Psoas muscle (tissue), 8 donors: ENCODE measurements at places on chromosomes 11 and 22. TPM values are rescaled to one million over a fixed set of nuclear protein-coding genes. Genes with fewer than 3 reads are reported as not detected.

The MIAT gene
- total RNA-seq, result 0.59 TPM

The NFRKB gene
- total RNA-seq, result 14.2 TPM

The ARHGAP42 gene
- 12.3 TPM for total RNA-seq

The BTG4 gene
- total RNA-seq, result not detected

GRCh38 chr22:47698906-47699305 lies 936.5 kb downstream of the TBC1D22A start:
- DNase-seq, result no peak

- DNase-seq, result no peak
These were observed 98.9 kb downstream of the TRIM29 start for GRCh38 chr11:120039039-120039438.

GRCh38 chr11:36086366-36086765 lies 142.5 kb downstream of the LDLRAD3 start:
- DNase-seq, result no peak

DNA sequence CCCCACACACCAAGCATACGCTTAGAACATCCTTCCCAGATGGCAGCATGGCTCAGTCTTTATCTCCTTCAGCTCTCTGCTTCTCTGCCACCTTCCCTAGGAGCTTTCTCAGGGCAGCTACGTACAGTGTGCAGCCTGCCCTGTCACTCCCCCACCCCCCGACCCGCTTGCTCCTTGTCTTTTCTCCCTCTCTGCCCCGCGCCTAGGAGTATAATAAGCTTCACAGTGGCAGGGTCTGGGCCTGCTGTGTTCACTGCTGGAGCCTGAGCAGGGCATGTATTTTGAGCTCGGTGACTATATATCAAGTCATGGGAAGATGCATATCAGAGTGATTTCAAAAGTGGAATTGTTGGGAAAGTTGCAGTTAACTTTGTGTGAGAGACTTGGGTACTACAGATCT lies 55.8 kb upstream of the ADSL start:
- DNase-seq, result no peak

- DNase-seq, result no peak
These were observed 80.5 kb upstream of the ADSL start for GRCh38 chr22:40265783-40266182.

The OR51E2 gene
- total RNA-seq, result 0.19 TPM

GRCh38 chr22:17243524-17243923 lies 24.3 kb upstream of the ADA2 start:
- DNase-seq, result peak; percentile 17

The OR52E8 gene
- total RNA-seq, result not detected

DNA sequence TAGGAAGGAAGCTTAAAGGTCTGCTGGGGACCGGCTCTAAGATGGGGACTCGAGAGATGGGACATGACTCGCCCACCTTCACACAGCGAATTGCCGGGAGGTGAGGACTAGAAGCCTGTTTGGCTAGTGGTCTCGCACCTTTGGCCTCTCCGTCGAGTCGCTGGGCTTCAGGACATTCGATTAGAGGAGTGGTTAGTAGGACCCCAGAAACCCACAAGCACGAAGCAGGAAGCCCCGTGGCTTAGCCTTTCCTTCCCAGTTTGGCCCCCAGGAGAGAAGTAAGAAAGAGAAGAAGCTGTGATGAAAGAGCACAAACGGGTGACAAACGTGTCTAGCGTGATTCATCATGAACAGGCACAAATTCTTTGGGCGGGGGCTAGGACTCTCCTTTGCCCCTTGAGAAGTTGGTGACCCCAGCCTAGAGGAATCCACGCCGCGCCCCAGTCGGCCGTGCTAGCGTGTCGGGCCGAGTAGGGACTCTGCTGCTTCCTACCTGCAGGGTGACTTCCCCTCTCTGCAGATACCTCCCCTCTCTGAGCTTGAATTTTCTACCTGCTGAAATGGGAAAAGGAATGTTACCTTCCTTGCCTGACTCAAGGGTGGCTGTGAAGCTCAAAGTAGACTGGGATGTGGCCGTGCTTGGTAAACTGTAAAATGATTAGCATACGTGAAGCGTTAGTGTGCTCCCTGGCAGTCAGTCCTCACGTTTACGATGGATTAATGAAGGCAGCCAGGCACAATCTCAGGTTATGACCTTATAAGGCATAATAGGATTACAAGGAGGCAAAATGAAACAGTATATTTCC lies 1.1 kb upstream of the ADM start:
- DNase-seq, result peak; percentile 66

GRCh38 chr22:31344578-31345330 lies 1.4 kb downstream of the PATZ1 start:
- peak; percentile 68 for DNase-seq

The TMEM121B gene
- total RNA-seq, result 0.73 TPM

- no peak for DNase-seq
These were observed 363.0 kb downstream of the CTTN start for GRCh38 chr11:70761094-70761907.

DNA sequence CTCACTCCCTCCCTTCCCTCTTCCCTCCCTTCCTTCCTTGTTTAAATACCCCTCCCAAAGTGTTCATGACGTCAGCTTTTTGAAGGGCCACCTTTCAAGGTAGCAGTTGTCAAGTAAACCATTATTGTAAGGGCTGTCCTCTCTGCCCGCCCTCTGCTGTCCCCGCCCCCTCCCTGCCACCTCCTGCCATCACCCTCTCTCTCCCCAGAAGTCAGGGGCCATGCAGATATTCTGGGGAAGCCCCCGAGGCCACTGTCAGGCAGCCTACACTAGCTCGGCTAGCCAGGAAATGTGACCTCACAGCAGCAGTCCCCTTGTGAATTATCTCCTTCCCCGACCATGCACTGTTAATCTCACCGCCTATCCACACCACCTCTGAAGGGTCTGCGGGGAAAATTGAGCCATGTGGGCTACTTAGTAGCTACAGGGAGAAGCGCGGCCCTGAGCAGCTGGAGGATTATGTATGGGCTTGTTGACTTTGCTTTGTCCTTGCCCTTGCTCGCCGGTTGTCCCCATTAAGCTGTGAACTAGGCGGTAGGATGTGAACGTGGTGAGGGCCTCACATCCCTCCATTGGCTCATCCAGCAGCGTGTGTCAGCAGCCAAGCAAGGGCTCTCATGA lies 42.1 kb upstream of the ATXN10 start:
- no peak for DNase-seq

The KCNQ1OT1 gene
- total RNA-seq, result 0.42 TPM

DNA sequence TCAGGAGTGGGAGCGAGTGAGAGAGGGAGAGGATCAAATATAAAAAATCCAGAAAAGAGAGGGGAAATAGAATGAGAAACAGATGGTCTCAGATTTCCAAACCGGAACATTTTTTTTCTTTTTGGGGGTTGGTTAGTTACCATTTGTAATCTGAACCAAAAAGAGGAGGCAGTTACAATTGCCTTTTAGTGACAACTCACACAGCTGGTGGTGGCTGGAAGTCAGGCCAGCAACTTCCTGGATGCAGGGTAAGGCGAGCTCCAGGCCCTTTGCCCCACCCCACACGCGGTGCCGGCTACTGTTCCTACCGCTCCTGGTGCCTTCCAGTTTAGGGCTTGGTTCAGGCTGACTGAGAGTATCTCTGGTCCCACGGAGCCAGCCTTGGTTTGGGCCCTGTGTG lies 21.0 kb upstream of the UBASH3B start:
- peak; percentile 27 for DNase-seq

The BIRC3 gene
- 1.2 TPM for total RNA-seq

GRCh38 chr11:113577356-113578032 lies 102.3 kb upstream of the DRD2 start:
- DNase-seq, result no peak

DNA sequence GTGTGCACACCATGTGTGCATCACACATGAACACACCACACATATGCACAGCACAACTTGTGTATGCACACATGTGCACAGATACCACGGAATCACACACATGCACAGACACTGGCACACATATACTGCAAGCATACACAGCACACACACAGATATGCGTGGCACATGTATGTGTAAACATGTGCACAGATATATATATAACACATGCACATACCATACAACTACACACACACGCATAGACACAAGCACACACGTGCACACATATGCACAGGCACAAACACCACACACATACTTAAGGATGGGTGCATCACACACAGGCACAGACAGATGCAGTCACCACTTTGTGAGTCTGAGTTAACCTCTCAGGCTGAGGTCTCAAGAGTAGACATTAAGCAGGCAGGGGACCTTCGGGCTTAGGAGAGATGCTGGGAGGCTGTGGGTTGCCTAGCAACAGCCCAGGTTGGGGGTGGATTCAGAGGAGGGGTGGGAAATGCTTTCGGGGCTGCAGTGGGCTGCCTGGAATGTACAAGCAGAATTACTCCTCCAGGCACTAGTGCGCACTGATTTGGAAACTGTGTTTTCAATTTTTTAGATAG lies 82.9 kb downstream of the MYO18B start:
- no peak for DNase-seq

DNA sequence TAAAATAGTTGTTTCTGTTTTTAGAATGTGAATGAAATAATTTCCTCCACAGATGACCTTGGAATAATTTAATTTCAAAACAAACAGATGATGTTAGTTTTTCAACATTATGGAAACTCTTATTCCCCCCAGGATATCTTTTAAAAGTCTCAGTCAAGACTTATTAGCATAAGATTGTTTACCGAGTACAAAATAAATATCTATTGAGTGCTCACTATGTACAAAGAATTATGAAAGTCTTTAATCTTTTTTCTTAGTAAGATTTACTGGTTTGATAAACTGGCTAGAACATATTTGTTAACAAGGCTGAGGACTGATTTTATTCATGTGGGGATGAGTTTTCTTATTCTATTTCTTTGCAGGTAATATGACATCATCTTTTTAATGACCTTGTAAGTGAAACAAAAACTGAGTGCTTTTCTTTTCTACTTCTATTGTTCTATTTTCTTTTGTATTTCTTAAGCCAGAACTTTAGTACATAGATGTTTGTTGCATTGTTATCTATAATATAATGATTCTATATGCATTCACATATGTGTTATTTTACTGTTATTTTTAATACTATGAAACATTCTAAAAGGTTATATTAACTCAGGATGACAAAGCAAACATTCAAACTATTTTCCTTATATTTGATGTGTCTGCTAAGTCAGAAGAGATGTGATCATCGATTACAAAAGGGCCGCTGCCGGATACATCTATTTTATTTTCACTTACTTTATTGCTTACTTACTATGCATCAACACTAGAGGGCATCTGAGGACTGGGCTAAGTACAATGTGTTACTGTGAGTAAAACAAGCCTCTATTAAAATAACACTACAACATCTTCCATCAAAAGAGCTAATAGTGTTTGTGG lies 111.0 kb upstream of the ARHGAP42 start:
- no peak for DNase-seq

The UBQLNL gene
- not detected for total RNA-seq

The MAPK1 gene
- total RNA-seq, result 78.3 TPM

- DNase-seq, result no peak
These were observed 422.1 kb upstream of the FAT3 start for GRCh38 chr11:91802475-91802874.

The TPH1 gene
- 0.04 TPM for total RNA-seq

DNA sequence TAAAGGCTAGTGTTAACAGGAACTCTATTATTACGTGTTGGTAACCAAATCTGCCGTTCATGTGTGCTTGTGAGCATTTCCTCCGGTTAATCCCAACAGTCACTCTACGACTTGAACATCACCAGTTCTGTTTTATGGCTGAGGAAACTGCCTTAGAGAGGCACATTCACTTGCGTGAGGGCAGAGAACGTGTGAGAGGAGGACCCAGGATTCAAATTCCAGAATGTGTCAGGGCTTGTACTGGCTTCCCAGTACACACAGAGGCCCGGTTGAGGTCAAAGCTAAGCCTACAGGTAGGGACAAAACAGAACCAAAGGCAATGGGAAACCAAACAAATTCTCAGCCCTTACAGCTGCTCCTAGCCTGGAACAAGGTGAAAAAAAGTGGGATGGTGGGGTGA lies 66.9 kb upstream of the TENM4 start:
- no peak for DNase-seq

DNA sequence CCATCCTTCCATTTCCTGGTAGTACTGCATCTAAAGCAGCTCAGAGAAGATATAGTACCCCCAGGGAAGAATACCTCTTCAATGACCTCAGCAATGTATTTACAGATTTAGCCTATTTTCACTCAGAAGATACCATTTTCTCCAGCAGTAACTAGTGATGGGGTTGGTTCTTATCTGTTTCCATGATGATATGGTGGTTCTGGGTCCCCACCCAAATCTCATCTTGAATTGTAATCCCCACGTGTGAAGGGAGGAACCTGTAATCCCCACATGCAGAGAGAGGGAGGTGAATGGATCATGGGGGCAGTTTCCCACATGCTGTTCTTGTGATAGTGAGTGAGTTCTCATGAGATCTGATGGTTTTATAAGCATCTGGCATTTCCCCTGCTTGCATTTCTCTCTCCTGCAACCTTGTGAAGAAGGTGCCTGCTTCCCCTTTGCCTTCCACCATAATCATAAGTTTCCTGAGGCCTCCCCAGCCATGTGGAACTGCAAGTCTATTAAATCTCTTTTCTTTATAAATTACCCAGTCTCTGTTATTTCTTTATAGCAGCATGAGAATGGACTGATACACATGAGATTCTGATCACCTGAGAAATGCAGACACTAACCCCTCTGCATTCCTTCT lies 139.2 kb downstream of the CCDC81 start:
- DNase-seq, result no peak

The LRRC32 gene
- total RNA-seq, result 14.7 TPM

DNA sequence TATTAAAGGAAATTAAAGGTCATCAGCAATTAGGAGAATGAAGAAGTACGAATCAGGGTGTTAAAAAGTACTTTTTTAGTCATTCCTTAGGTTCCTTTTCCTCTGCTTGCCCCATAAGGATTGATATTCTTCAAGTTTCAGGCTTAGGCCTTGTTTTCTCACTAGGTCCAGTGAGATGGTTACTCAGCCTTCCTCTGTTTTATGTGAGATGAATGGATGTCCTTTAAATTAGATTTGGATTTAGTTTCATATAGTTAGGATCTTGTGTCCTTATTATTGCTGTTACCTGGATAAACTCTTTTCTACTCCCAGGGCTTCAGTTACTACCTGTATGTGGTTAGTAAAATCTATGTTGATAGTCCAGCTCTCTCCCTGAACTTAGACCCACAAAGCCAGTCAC lies 29.2 kb downstream of the FAR1 start:
- no peak for DNase-seq

The XNDC1N gene
- total RNA-seq, result 1.3 TPM

The TNRC6B gene
- 27.9 TPM for total RNA-seq

The MS4A6E gene
- not detected for total RNA-seq

DNA sequence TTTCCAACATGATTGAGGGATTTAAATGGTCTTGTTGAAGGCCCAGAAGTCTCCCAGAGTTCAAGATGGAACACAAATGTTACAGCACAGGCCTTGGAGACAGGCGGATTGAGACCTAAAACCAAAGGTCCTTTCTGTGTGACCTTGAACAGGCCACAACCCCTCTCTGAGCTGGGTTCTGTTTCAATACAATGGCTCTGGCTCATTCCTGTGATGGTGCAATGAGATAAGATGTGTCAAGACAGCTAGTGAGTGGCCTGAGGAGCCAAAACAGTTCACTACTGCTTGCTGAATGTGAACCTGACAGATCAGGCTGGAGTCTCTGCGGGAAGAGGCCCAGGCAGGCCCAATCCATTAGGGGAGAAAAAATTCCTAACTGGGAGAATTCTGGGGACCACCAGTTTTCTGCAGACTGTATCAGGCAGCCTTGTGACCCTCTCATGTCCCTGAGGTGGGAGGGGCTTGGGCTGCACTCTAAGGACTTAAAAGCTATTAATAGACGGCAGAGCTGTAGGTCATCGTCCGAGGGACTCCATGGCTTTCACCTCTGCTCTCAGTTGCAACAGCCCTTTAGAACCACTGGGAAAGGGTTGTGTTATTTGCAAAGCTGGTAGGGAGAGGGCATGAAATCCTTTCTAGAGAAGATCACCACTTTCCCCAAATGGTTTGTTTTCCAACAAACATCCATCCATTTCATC lies 126.1 kb upstream of the TEAD1 start:
- DNase-seq, result no peak

The FGF3 gene
- not detected for total RNA-seq

The HBE1 gene
- total RNA-seq, result not detected
